ENCODE measurements at places on chromosomes 2 and 18.

DNA sequence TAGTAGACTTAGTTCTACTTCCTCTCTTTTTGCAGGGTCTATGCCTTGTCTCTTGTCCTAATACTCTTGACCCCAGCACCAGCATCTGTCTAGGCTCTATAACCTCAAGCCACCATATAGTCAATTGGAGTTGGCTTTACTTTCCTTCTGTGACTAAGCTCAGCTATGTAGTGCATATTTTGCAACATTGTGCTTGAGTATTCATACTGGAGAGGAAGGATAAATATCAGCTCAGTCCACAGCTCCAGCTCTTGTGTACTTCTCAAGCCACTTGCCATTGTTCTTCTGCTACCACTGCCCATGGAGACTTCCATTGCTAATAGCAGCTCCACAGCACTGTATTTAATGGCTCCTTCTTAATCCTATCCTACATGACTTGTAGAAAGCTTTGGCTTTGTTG lies 35.5 kb upstream of the CD28 start:
- peak; percentile 42 for DNase-seq

- DNase-seq = no peak
Measured at GRCh38 chr2:124725187-124725586, 700.1 kb downstream of the CNTNAP5 start.

DNA sequence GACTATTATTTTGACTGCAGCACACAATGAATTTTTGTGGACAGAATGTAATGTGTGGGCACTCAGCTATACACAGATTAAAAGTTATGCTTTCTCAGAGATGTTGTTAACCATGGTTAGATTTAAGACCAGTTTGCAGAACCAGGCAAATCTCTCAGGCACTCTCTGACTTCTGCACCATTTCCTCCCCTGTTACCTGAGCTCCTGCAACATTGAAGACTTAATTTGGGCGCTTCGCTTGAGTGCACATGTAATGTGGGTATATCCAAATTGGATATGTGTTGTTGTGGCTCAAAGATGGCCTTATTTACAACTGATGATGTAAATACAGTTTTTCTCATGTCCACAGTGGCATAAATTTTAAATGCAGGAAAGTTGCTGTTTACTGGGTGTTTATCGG lies 469.4 kb downstream of the PTPRM start:
- DNase-seq = no peak

- DNase-seq = peak; percentile 33
Measured at GRCh38 chr2:17878281-17879136, at the start of gene KCNS3. TSS of gene KCNS3 (plus strand) at chr2:17878667. CDS start at chr2:17931009, 52,342 bp downstream.

GRCh38 chr2:80057956-80058355 lies 246.6 kb downstream of the LRRTM1 start:
- DNase-seq = no peak

DNA sequence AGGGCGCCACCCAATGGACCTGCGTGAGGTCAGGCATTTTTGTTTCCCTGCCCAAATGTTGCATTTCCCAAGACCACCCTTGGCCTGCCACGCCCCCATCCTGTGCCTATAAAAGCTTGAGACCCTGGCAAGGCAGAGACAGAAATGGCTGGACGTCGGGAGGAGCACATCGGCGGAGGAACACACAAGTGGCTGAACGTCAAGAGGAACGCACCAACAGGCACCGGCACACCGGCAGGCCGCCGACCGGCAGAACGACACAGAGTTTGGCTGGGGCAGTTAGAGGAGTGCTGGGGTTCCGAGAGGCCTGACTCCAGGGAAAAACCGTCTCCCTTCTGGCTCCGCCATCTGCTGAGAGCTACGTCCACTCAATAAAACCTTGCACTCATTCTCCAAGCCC lies 35.9 kb downstream of the DCDC2C start:
- no peak for DNase-seq

DNA sequence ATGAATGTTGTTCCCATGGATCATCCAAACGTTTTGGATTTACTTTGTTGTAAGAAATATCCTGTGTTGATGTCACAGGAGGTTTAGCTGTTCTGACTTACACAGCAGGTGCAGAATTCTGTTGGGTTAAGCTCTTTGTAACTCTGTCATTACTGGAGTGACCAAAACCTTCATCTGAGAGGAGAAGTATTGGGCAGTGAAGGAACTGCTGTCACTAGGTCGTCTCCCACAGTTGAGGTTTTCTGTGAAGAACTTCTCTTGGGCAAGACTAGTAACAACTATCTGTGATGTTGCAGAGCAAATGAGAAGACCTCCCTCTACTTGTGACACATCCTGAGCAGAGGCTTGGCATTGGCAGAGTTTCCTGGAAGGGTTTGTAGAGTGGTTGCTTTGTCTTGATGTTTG lies 2.9 kb downstream of the SPTBN1 start:
- peak; percentile 73 for DNase-seq

DNA sequence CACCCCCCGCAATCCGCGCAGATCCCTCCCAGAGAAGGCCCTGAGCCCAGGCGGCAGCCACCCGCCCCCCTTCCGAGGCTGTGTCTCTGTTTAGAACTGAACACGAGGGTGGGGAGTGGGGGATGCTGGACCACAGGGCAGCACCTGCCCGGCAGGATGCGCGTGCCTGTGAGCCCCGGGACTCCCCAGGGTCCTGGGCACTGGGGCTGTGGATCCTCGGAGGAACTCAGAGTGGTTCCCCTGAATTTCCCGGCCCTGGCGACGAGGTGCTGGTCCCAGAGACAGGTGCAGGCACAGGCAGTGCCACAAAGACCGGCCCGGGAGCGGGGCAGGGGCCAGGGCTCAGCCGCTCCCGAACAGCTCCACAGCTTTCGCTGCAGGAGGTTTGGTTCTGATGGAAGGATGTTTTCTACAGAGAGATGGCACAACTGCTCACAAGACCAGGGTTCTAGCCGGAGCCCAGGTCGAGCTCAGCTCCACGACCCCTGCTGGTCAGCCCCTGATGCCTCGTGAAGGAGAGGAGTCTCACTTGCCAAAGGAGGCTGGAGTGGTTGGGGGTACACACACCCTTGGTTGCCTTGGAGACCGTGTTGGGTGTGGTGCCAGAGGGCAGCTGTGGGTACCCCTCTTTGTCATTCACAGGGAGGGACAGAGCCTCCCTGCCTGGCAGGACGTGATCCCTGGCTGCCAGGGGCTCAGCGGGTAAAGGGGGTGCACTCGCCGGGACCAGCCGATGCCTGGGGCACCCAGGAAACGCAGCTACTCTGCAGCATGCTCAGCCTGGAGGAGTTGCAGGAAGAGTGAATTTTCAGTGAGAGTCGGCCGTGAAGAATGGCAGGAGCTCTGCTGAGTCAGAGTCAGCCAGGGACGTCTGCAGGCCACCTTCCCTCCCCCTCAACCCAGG lies 4.4 kb upstream of the NEU4 start:
- peak; percentile 46 for DNase-seq

- DNase-seq = peak; percentile 70
Measured at GRCh38 chr18:11946756-11947155, 34.6 kb upstream of the IMPA2 start.

GRCh38 chr18:27022477-27022876 lies 157.0 kb upstream of the AQP4 start:
- DNase-seq = no peak

DNA sequence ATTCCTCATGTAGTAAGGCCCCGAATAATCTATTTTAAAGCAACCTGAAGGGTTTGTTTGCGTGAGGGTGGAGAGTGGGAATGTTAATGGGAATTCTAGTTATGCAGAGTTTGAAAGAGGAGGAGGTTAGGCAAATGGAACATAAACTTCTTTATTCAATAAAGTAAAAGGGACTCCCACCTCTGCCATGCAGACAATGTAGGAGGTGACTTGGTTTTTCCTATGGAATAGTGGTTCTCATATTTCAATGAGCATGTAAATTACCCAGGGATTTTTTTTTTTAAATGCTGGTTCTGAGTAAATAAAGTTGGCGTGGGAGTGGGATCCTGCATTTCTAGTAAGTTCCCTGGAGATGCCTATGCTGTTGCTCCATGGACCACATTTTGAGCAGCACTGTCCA lies 367.9 kb downstream of the THSD7B start:
- no peak for DNase-seq

DNA sequence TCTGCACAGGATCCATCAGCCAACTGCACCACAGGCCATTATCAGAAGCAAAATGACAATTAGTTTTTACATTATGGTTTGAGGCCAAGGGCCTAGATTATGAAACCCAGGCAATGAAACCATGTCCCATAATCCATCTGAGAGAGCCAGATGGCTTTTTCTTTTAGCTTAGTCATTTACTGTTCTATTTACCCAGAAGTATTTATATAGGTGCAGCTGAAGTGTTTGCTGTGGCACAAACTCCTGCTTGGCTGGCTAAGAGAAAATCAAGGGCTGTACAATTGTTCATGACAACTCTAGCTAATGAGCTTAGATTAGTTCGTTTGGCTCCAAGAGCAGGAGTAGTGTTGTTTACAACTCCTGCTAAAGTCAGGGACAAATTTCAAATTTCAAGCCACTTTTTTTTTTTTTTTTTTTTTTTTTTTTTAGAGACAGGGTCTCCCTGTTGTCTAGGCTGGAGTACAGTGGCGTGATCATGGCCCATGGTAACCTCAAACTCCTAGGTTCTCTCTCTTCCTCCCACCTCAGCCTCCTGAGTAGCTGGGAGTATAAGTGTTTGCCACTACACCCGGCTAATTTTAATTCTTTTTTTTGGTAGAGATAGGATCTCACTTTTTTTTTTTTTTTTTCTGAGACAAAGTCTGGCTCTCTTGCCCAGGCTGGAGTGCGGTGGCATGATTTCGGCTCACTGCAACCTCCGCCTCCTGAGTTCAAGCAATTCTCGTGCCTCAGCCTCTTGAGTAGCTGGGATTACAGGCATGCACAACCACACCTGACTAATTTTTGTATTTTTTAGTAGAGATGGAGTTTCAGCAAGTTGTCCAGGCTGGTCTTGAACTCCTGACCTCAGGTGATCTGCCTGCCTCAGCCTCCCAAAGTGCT lies 18.4 kb upstream of the REV1 start:
- DNase-seq = no peak

DNA sequence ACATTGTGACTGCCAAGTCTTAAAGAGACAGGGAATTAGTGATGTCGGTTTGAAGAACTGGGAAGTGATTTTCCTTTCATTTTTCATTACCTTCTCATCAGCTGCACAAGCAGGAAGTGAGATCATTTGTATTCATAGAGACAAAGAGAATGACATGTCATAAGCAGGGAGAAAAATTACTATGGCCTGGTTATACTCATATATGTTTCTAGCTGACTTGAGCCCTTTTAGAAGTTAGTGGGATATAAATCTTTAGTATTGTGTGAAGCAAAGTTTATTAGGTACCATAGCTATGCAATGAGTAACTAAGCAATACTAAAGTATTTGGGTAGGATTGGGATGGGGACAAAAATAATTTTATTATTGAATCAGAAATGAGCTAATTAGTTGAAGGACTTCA lies 284.1 kb downstream of the PID1 start:
- peak; percentile 7 for DNase-seq

- no peak for DNase-seq
Measured at GRCh38 chr2:153967248-153967973, 95.7 kb downstream of the GALNT13 start.

DNA sequence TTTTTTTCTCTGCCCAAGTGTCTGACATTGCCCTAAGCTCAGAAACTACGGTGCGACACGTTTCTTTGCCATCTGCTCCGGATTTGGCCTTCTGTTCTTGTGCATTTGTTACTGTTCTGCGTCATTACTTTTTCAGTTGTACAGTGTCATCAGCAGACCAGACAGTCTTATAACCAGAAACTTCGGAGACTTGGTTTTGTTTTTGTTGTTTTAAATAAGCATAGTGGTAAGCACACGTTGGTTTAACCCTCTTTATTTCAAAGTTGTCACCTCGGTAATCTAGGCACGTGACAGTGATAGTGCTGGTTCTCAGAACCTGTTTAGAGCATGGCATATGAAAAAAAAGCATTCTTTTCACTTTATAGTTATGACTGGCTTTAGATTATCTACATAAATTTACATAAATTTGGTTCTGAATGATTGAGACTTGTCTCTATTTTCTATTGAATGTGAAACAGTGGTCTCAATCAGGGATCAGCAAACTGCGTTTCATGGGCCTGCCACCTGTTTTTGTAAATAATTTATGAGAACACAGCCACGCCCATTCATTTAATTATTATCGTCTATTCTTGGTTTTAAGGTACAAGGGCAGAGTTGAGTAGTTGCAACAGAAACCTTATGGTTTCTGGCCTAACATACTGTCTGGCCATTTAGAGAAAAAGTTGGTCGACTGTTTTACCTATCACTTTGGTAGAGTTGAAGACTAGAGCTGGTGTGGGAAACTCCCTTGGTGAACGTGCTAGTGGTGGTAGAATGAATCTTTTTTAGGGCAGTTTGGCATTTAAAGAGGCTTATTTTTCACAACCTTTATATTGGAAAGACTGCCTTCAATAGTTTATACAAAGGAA lies 106.5 kb downstream of the ZNF532 start:
- no peak for DNase-seq

DNA sequence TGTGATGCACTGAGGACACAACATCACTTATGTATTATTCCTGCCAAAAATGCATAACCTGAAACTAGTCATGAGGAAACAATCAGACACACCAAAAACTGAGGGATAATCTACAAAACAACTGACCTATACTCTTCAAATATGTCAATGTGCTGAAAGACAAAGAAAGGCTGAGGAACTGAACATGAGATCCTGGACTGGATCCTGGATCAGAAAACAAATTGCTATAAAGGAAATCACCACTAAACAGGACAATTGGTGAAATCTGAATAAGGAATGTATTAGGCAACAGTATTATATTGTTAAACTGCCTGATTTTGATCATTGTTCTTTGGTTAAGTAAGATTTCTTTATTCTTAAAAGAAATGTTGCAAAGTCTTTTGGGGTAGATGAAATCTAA lies 28.8 kb downstream of the CUL3 start:
- DNase-seq = no peak

- DNase-seq = peak; percentile 44
Measured at GRCh38 chr2:54274781-54275242, 18.8 kb upstream of the TSPYL6 start.

DNA sequence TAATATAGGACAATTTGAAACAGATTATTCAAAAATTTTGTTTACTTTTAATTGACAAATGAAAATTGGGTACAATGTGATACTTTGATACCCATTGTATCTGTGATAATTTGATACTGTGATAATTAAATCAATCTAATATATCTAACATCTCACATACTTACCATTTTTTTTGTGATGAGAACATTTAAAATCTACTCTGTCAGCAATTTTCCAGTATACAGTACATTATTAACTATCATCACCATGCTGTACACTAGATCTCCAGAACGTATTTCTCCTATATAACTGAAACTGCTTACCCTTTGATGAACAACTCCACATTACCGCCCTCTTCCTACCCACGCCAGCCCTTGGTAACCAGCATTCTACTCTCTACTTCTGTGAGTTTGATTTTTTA lies 139.7 kb upstream of the TFPI start:
- DNase-seq = no peak

GRCh38 chr2:20675701-20676352 lies 8.9 kb downstream of the GDF7 start:
- no peak for DNase-seq
